ENCODE measurements at places on chromosomes 6 and 20.
A peak's percentile ranks its signal among the peaks of the same experiment; 100 is the strongest.

GRCh38 chr6:5670811-5671561 is 335.7 kb downstream of the NRN1 start:
- no peak for DNase-seq

DNA sequence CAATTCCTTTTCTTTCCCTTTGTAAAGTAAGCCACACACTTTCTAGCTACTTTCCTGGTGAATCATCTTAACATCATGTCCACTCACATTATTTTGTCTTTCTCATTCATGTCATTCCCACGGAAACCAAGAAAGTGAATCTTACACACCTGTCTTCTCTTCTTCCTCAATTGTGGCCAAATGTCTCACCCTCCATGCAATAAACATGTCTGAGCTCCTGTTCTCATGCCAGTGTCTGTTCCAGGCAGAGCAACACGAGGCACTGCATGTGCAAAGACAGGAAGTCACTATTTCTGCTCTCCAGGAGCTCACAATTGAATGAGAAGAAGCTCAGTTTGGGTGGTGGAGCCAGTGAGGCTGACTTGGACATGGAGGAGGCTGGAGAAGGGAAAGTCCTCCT is 29.0 kb upstream of the TMEM244 start:
- DNase-seq = no peak

DNA sequence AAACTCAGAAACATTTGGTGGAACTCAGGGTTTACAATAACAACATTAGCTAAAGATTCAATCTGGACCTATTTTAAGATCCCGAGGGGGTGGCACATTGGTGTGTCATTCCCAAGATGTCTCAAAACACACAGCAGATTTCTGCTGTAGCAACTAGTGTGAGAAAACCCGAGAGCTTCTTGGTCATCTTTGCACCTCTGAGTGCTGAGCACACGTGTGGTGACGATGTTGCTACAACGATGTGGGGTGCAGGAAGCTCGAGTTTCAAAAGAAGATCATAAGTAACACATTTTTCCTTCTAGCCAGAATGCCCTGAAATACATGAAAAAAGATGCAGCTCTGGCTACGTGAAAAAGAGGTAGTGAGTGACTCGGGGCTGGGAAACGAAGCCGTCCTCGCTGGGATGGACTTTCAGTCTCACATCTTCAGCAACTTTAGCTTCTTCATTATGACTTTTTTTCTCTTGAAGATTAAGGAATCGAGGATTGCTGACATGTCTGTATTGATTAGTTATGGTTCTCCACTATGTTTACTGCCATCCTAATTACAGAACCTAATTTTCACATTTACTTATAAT is 1.5 kb downstream of the RAMACL start:
- peak; percentile 64 for DNase-seq

GRCh38 chr6:11430036-11430435 is 107.5 kb upstream of the TMEM170B start:
- no peak for DNase-seq

DNA sequence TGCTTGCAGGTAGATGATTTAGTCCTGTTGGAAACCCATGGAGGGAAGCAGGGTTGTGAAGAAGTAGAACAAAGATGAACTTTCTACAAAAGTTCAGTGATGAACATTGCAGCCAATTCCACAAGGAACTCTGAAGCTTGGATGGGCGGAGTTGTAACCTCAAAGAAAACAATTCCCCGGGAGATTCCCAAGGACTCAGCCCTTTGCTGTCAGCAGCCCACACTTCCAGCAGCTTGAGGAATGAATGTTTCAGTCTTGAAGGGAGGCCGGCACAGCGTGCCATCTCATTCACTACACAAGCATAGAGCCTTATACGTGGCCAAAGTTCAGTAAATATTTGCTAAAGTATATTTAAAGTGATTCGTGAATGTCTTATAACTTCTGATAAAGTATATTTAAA is 269.4 kb downstream of the NKAIN2 start:
- no peak for DNase-seq

- DNase-seq = peak; percentile 88
These were observed 58.1 kb upstream of the SHLD1 start for GRCh38 chr20:5691918-5692618.

DNA sequence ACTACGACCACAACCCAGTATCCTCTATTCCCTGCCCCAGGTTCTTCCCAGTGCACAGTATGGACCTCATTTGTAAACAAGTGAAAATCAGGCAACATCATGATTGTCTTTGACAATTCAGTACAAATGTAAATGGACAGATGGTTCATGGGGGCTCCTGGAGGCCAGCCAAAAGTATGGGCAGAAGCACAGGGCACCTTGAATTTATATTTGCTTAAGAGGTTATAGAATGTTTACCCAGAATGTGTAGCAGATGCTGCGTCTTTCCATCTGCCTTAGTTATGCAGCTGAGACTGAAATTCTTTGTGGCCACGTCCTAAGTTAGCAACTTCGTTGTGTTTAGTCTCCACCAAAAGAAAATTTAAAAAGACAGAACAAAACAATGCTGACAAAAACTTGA is 559.6 kb upstream of the NRSN1 start:
- DNase-seq = no peak

DNA sequence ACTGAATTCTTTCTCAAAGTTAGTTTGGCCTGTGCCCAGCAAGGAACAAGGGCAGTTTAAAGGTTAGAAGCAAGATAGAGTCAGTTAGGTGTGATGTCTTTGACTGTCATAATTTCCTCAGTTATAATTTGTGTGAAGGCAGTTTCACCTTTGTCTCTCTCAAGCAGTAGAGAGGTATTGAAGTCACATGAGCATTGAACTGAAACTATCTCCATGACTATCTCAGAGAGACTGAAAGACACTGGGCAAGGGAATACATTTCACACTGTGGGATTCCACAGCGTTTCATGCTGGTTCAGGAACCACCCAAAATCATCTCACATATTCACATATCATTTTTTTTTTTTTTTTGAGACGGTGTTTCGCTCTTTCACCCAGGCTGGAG is 366.1 kb downstream of the PREX1 start:
- DNase-seq = no peak

DNA sequence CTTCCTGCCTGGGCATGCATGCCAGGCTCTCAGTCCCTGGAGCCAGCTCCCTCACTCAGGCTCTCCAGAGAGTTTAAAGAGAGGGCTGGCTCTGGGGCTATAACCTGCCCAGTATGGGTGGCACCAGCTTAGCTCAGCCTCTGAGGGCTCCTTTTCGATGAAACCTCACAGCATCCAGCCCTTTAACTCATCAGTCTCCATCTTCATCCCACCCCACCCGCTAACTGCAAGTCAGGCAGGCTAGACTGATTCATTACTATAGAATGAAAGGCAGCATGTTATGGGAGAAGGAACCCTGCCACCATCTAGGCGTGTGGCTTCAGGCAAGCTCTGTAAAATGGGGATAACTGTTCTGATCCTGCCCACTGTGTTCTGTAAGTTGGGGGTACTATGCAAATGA is 53.5 kb downstream of the RAB44 start:
- DNase-seq = no peak

DNA sequence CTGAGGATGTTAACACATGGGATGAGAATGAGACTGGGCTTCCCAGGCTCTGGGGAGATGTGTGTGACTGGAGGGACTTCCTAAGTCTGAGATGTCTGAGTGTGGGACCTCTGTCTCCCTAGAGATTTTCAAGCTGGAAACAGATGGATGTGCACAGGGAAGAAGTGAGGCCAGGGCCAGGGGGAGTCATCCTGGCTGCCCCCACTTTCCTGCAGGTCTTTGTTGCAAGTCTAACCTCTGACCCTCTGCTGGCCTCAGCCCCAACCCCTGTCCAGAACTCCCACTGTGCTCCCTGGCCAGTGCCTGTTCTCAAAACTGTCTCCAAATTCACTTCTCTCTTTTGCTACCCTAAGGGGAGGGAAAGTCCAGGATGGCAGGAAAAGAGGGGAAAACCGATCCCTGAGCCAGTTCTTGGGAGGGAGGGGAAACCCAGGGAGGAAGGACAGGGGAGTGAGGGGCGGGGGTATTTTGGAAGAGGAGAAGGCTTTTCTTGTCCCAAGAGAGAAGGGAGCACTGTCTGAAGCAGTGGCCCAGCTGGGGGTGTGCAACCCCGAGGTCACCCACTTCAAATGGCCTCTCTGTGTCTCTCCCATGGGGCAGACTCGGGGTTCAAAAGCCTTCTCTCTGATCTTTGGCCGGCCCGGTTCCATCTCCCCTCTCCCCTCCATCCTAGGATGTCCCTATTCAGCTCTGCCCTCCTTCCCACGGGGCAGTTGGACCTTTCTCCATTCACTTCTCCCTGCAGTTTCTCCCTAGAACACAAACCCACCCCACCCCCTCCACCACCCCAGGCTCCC is 3.1 kb downstream of the PPP1R18 start:
- DNase-seq = peak; percentile 83

DNA sequence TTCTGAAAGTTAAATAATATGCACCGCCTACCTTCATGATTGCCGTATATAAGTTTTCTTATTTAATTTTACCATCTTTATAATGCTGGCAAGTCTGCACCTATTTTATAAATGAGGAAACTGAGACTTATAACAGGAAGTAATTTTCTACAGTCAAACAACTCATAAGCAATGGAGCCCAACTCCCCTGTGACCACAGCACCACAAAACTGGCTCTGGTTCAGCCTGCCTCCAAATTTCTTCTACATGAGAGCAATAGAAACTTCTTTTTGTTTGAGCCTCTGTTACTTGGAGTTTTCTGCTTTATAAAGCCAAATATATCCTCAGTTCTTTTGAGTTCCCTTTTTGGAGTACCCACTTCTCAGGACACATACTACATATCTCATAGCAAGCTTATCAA is 131.1 kb upstream of the HSF2 start:
- DNase-seq = no peak

GRCh38 chr6:170063431-170063830 is 227.4 kb downstream of the DLL1 start:
- peak; percentile 59 for DNase-seq

- DNase-seq = peak; percentile 81
These were observed 117.2 kb upstream of the BACH2 start for GRCh38 chr6:90413867-90414266.

GRCh38 chr20:3705970-3706739 is 6.2 kb downstream of the SIGLEC1 start:
- peak; percentile 69 for DNase-seq

GRCh38 chr6:74657931-74658330 is 547.9 kb downstream of the COL12A1 start:
- no peak for DNase-seq

GRCh38 chr20:38217791-38218565 is 42.6 kb downstream of the KIAA1755 start:
- peak; percentile 20 for DNase-seq

DNA sequence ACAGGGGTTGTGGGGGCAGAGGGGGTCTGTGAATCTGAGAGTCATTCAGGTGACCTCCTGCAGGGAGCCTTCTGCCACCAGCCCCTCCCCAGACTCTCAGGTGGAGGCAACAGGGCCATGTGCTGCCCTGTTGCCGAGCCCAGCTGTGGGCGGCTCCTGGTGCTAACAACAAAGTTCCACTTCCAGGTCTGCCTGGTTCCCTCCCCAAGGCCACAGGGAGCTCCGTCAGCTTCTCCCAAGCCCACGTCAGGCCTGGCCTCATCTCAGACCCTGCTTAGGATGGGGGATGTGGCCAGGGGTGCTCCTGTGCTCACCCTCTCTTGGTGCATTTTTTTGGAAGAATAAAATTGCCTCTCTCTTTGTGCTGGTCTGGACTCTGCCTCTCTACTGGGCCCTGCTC is 10.7 kb downstream of the GTSF1L start:
- DNase-seq = no peak

DNA sequence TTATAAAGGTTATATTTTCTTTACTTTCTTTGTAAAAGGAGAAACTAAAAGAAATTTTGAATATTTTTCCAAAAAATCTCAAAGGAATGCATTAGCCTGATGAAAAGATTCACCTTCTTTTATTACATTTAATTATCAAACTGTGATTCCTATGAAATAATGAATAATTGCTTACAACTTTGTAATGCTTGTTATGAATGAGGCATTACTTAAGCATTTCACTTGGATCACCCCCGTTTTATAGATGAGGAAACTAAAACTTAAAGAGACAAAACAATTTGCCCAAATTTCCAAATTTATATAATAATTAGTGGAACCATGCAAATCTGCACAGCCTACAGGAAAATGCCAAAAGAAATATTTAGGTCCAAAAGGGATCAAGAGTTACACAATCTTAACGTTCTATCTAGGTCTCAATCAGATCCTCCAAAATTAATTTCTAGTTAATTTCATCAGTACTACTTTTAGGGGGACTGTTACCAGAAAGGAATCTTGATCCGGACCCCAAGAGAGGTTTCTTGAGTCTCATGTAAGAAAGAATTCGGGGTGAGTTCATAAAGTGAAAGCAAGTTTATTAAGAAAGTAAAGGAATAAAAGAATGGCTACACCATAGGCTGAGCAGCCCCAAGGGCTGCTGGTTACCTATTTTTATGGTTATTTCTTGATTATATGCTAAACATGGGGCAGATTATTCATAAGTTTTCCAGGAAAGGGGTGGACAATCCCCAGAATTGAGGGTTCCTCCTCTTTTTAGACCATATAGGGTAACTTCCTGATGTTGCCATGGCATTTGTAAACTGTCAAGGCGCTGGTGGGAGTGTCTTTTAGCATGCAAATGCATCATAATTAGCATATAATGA is 288.0 kb downstream of the ADGB start:
- no peak for DNase-seq

Measured in spleen (tissue), 13 donors.